ENCODE measurements at places on chromosomes 12 and 14. TPM values are rescaled to one million over a fixed set of nuclear protein-coding genes. Genes with fewer than 3 reads are reported as not detected.

DNA sequence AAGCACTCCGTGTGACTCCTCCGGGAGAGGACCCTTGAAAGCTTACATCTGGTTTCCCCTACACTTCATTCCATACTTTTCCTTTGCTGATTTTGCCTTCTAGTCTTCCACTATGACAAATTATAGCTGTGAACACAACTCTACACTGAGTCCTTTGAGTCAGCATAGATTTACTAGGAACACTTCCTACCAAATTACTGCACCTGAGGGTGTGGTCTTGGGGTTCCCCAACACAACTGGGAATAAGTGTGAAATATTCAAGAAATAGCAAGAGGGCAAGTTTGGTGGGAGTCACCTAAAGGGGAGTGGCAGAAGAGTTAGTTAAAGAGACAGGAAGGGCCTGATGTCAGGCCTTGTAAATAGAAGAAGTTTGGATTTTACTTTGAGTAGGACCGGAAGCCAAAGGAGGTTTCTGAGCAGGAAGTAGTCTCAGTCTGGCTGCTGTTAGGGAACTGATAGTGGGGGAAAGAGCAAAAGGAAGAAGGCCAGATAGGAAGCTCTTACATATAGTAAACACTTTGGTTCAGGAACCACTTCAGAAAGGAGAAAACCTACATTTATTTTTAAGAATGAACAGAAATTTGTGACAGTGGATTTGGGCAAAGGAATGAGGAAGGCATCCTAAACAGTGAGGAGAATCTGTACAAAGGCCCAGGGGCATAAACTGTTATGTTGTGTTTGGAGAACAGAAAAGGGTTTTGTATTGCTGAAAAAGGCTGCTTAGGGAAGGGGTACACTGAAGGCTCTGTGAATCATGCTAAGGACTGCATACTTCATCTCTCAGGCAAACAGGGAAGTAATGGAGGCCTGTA is 14.2 kb downstream of the SEL1L start:
- peaks cover 45% of the 10 kb centered on the region for H3K4me1 ChIP-seq
- peaks cover 54% of the 10 kb centered on the region for H3K36me3 ChIP-seq
- no peaks in the 10 kb centered on the region for H3K27me3 ChIP-seq
- no peak for DNase-seq
- peak overlapping the region; percentile 88 for H3K27ac ChIP-seq
- no peak overlapping the region for H3K4me3 ChIP-seq

Gene PCED1B
- total RNA-seq, result 76.3 TPM

Gene SDR9C7
- not detected for total RNA-seq

DNA sequence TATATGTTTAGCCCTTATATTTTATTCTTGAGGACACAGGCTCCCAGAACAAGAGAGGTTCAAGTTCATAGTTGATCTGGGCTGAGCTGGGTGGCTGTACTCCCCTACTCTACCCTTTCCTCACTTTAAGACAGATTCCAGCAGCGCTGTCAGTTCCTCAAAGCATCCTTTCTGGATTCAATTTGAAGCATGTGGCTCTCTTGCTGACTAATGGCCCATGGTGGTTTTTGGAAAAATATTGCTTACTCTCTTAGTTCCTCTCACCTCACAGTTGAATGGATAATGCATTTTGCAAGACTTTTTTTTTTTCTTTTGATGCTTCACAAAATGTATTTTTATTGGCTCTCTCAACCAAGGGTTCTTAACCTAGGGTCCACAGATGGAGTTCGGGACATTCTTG is 4.1 kb downstream of the PELI2 start:
- no peak overlapping the region for H3K4me3 ChIP-seq
- no peak for DNase-seq
- no peaks in the 10 kb centered on the region for H3K36me3 ChIP-seq
- no peak overlapping the region for H3K27ac ChIP-seq

Gene RAN
- 1,919 TPM for total RNA-seq

GRCh38 chr14:35406090-35406489 is 1.5 kb upstream of the NFKBIA start:
- peaks cover 29% of the 10 kb centered on the region for H3K36me3 ChIP-seq
- peaks cover 23% of the 10 kb centered on the region for H3K4me1 ChIP-seq
- no peaks in the 10 kb centered on the region for H3K27me3 ChIP-seq
- peak overlapping the region; percentile 99 for H3K4me3 ChIP-seq
- no peak for DNase-seq

GRCh38 chr12:98532687-98533304 is 17.4 kb downstream of the TMPO start:
- H3K27me3 ChIP-seq, result no peaks in the 10 kb centered on the region
- H3K27ac ChIP-seq, result no peak overlapping the region
- H3K4me3 ChIP-seq, result no peak overlapping the region
- peaks cover 57% of the 10 kb centered on the region for H3K36me3 ChIP-seq

GRCh38 chr12:47834199-47834903 is 14.6 kb upstream of the HDAC7 start:
- H3K27ac ChIP-seq, result peak overlapping the region; percentile 99
- no peaks in the 10 kb centered on the region for H3K27me3 ChIP-seq
- H3K4me1 ChIP-seq, result peaks cover 87% of the 10 kb centered on the region
- peak; percentile 55 for DNase-seq
